ENCODE measurements at places on chromosomes 12 and 14. TPM values are rescaled to one million over a fixed set of nuclear protein-coding genes. Genes with fewer than 3 reads are reported as not detected.
A peak's percentile ranks its signal among the peaks of the same experiment; 100 is the strongest.

DNA sequence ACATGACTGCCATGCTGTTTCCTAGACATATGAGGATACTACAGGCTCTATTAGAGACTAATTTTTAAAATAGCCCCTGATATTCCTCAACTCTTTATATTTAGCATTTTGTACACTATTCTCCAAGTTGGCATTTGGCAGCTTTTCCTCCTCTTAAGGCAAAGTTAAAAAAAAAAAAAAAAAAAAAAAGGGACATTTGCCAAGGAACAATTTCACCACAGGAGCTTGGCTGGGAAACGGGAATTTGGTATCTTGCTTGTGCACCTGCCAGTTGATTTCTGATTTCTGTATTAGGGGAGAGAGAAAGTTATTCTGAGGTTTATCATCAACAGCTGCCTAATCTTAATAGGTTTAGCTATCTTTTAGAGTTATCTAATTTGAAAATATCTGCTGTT is 87.2 kb downstream of the CAND1 start:
- no peaks in the 10 kb centered on the region for H3K4me1 ChIP-seq
- no peak for DNase-seq
- no peak overlapping the region for H3K4me3 ChIP-seq
- H3K27me3 ChIP-seq: no peaks in the 10 kb centered on the region

- H3K36me3 ChIP-seq: no peaks in the 10 kb centered on the region
- H3K4me3 ChIP-seq: no peak overlapping the region
- no peaks in the 10 kb centered on the region for H3K4me1 ChIP-seq
Observed at GRCh38 chr14:80269353-80269925, 58.1 kb upstream of the DIO2 start.

Gene LRCOL1
- total RNA-seq: 1.8 TPM

Gene MIP
- not detected for total RNA-seq

DNA sequence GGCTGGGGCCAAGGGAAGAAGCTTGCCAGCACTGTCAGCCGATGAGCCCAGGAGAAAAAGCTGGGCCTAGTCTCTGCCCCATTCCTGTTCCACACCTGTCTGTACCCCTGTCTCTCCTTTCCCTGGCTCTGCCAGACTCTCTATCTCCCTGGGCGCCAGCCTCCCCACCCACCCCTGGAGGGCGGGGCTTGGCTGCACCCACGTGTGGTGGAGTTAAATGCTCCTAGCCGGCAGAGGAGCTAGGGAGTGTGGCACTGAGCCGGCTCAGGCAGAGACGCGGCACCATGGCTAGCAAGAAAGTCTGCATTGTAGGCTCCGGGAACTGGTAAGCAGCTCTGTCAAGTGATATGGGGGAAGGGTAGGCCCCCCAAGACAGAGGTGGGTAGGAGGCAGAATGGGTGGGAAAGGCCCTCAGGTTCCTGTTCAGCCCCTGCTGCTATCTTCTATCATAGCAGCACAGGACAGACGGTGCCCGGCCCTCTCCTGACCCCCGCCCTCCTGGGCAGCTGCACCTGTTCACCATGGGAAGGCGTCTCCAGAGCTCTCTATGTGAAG is at the start of gene GPD1:
TSS of gene GPD1 (plus strand) at position 242 of the 555 bp plus-strand sequence. CDS start at position 285, 43 bp downstream.
- DNase-seq: peak; percentile 82
- H3K4me3 ChIP-seq: peak within 1 kb of the TSS; percentile 71
- peaks cover 16% of the 10 kb centered on the region for H3K4me1 ChIP-seq
- H3K27ac ChIP-seq: peak within 1 kb of the TSS; percentile 81
- H3K36me3 ChIP-seq: peaks cover 6% of the 10 kb centered on the region

DNA sequence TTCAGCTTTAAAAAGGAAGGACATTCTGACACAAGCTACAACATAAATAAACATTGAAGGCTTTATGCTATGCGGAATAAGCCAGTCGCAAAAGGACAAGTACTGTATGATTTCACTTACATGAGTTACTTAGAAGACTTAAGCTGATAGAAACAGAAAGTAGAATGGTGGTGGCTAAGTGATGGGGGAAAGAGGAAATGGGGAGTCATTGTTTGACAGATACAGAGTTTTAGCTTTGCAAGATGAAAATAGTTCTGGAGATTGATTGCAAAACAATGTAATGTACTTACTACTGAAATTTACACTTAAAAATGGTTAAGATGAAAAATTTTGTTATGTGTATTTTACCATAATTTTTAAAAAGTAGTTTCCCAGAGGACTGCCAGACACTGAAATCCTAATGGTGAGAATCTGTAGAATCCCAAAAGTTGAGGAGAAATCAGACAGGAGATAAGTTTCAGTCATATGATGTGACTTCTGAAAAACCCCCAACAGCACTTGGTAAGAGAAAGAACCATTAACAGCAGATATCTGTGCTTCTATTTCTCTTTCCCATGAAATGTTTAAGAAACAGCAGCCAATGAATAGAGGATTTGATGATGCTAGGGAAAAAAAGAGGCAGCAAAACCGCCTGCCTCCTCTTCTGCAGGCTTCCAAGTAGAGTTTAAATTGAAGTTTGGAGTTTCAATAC is 16.6 kb upstream of the CLEC2A start:
- no peak overlapping the region for H3K27ac ChIP-seq
- no peaks in the 10 kb centered on the region for H3K36me3 ChIP-seq
- H3K27me3 ChIP-seq: no peaks in the 10 kb centered on the region
- H3K4me1 ChIP-seq: no peaks in the 10 kb centered on the region
- no peak for DNase-seq
- no peak overlapping the region for H3K4me3 ChIP-seq

All from kidney (tissue), 22 donors.